ENCODE measurements at places on chromosomes 5 and 9. TPM values are rescaled to one million over a fixed set of nuclear protein-coding genes. Genes with fewer than 3 reads are reported as not detected.

PRLR gene
- not detected for total RNA-seq

OR1L1 gene
- total RNA-seq = not detected

C9orf43 gene
- 0.84 TPM for total RNA-seq

HTR1A gene
- total RNA-seq = not detected

SPATA31C1 gene
- total RNA-seq = not detected

NEUROG1 gene
- total RNA-seq = not detected

BTNL9 gene
- total RNA-seq = not detected

NFIL3 gene
- total RNA-seq = 68.6 TPM

RAPGEF1 gene
- total RNA-seq = 145 TPM

TRIM23 gene
- total RNA-seq = 7.8 TPM

RGMB gene
- 5.1 TPM for total RNA-seq

GRCh38 chr5:84478603-84479002 is 93.9 kb upstream of the EDIL3 start:
- no peak for DNase-seq
- H3K36me3 ChIP-seq = no peaks in the 10 kb centered on the region
- H3K27me3 ChIP-seq = no peaks in the 10 kb centered on the region
- H3K4me1 ChIP-seq = no peaks in the 10 kb centered on the region
- no peak overlapping the region for H3K4me3 ChIP-seq

GRCh38 chr9:84669288-84670137 is at the start of gene NTRK2:
Gene NTRK2, plus strand, starts transcription at chr9:84669729. Its CDS starts 1,020 bp downstream, at chr9:84670749.
- H3K36me3 ChIP-seq = no peaks in the 10 kb centered on the region
- no peak within 1 kb of the TSS for H3K4me3 ChIP-seq
- no peaks in the 10 kb centered on the region for H3K4me1 ChIP-seq
- peaks cover 5% of the 10 kb centered on the region for H3K27me3 ChIP-seq
- no peak within 1 kb of the TSS for H3K27ac ChIP-seq

DNA sequence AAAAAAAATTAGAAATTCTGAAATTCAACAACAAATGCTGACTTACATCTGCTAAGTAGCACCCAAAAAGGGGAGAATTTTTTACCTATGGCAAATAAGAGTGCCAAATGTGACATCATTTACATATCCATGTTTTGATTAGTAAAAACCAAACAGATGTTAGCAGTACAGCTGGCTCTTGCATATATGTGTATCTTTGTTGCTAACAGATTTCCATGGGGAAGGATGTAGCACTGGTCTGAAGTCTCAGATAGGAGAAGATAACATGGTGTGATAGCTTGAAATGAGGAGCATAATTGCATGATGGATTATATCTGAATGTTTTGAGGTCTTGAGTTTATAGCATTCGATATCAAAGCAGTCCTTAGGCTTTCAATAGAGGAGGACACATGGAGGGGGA is 17.5 kb downstream of the PIK3R1 start:
- H3K36me3 ChIP-seq = peaks cover 5% of the 10 kb centered on the region
- no peaks in the 10 kb centered on the region for H3K27me3 ChIP-seq
- DNase-seq = no peak
- H3K4me3 ChIP-seq = no peak overlapping the region
- H3K4me1 ChIP-seq = peaks cover 53% of the 10 kb centered on the region

GRCh38 chr5:123028222-123028621 is 8.3 kb downstream of the PPIC start:
- H3K27me3 ChIP-seq = no peaks in the 10 kb centered on the region
- H3K4me1 ChIP-seq = no peaks in the 10 kb centered on the region
- DNase-seq = no peak
- no peak overlapping the region for H3K27ac ChIP-seq
- no peaks in the 10 kb centered on the region for H3K36me3 ChIP-seq

- H3K27me3 ChIP-seq = no peaks in the 10 kb centered on the region
- H3K27ac ChIP-seq = no peak overlapping the region
- peaks cover 9% of the 10 kb centered on the region for H3K36me3 ChIP-seq
These were observed 44.7 kb downstream of the LRSAM1 start for GRCh38 chr9:127495884-127496555.

DNA sequence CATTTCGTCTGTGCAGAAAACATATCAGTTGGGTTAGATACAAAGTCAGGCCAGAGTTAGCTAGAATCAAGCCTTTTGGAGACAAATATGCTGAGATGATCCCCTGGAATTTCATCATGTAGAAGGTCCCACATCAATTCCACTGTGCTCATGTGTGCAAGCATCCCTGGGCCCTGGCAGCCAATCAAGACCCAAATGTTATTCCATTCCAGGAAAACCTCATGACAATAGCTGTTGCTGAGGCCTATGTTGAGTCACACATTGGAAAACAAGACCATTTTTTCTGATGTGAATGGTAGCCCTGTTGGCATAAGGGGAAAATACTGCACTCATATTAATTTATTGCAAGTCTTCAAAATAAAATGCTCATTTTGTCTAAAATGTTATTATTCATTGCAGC is 11.5 kb downstream of the SPOCK1 start:
- DNase-seq = no peak
- H3K4me3 ChIP-seq = no peak overlapping the region
- no peaks in the 10 kb centered on the region for H3K4me1 ChIP-seq
- H3K27ac ChIP-seq = no peak overlapping the region
- no peaks in the 10 kb centered on the region for H3K27me3 ChIP-seq

DNA sequence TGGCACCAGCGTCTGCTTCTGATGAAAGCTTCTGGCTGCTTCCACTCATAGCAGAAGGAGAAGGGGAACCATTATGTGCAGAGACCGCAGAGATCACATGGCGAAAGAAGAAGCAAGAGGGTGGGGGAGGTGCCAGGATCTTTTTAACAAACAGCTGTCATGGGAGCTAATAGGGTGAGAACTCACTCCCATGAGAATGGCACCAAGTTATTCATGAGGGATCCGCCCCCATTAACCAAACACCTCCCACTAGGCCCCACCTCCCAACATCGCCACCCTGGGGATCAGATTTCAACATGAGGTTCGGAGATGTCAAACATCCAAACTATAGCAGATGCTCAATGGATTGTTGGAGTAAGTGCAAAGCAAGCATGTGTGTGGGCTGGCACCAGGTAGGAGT is 125.8 kb upstream of the SLIT3 start:
- DNase-seq = no peak
- H3K27ac ChIP-seq = no peak overlapping the region
- no peaks in the 10 kb centered on the region for H3K36me3 ChIP-seq
- no peak overlapping the region for H3K4me3 ChIP-seq

GRCh38 chr5:120463991-120464626 is at the start of gene PRR16:
Gene PRR16, plus strand, starts transcription at chr5:120464300.
- H3K36me3 ChIP-seq = no peaks in the 10 kb centered on the region
- DNase-seq = no peak
- H3K27ac ChIP-seq = no peak within 1 kb of the TSS
- H3K27me3 ChIP-seq = peaks cover 4% of the 10 kb centered on the region

- H3K4me3 ChIP-seq = no peak overlapping the region
- no peaks in the 10 kb centered on the region for H3K4me1 ChIP-seq
- H3K27ac ChIP-seq = no peak overlapping the region
- no peak for DNase-seq
- H3K27me3 ChIP-seq = no peaks in the 10 kb centered on the region
These were observed 7.9 kb upstream of the INSYN2B start for GRCh38 chr5:169988206-169988605.

- no peaks in the 10 kb centered on the region for H3K4me1 ChIP-seq
- H3K27me3 ChIP-seq = peaks cover 41% of the 10 kb centered on the region
- no peak for DNase-seq
- H3K36me3 ChIP-seq = no peaks in the 10 kb centered on the region
- H3K4me3 ChIP-seq = peak overlapping the region; percentile 53
These were observed 863 bp upstream of the LIFR start for GRCh38 chr5:38557308-38557710.

- H3K36me3 ChIP-seq = no peaks in the 10 kb centered on the region
- no peak overlapping the region for H3K4me3 ChIP-seq
These were observed 70.4 kb downstream of the MVB12B start for GRCh38 chr9:126397056-126397455.

- H3K27me3 ChIP-seq = no peaks in the 10 kb centered on the region
- no peaks in the 10 kb centered on the region for H3K4me1 ChIP-seq
- DNase-seq = no peak
- no peaks in the 10 kb centered on the region for H3K36me3 ChIP-seq
- H3K27ac ChIP-seq = no peak overlapping the region
- no peak overlapping the region for H3K4me3 ChIP-seq
These were observed 65.3 kb downstream of the GADD45G start for GRCh38 chr9:89670114-89670513.

GRCh38 chr5:135120951-135121350 is 86.9 kb upstream of the PITX1 start:
- no peak overlapping the region for H3K4me3 ChIP-seq
- no peaks in the 10 kb centered on the region for H3K4me1 ChIP-seq
- no peak for DNase-seq

GRCh38 chr5:154397652-154398406 is 48.0 kb upstream of the SAP30L start:
- DNase-seq = no peak
- H3K27me3 ChIP-seq = no peaks in the 10 kb centered on the region
- H3K4me1 ChIP-seq = no peaks in the 10 kb centered on the region
- H3K4me3 ChIP-seq = no peak overlapping the region
- H3K36me3 ChIP-seq = no peaks in the 10 kb centered on the region

DNA sequence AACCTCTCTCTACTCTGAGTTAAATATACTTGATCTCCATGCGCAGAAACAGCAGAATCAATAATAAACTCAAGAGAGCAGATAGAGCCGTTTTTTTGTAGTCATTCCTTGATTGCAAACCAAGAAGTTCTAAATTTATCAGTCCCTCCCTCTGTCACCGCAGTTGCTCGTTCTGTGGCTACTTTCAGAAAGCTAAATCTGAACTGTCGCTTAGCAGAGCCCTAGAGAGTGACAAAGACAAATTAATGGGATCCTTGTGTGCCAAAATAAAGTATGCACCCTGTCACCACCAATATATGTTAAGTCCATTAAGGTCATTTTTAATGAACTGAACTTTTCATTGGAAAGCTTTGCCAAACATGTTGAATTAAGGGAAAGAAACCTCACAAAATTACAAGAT is 218.3 kb downstream of the ADAMTSL1 start:
- no peak for DNase-seq
- H3K4me3 ChIP-seq = no peak overlapping the region
- no peaks in the 10 kb centered on the region for H3K4me1 ChIP-seq
- no peaks in the 10 kb centered on the region for H3K36me3 ChIP-seq
- H3K27me3 ChIP-seq = no peaks in the 10 kb centered on the region

DNA sequence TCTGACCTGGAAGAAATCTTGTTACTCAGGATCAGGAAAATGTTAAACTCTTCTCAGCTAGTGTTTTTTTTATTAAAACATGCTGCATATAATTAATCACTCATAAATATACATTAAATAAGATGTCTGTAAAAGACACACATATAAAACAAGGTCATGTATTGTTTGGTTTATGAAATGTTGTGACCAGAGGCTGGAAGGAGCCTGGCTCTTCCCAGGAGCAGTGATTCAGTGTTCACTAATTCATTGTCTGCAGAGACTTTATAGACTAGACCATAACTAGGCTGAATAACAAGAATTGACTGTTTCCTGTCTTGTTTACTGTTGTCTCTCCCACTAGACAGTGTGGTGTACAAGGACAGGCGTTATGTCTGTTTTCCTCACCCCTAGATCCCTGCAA is 49.1 kb upstream of the ANKRD55 start:
- DNase-seq = no peak
- no peaks in the 10 kb centered on the region for H3K27me3 ChIP-seq

DNA sequence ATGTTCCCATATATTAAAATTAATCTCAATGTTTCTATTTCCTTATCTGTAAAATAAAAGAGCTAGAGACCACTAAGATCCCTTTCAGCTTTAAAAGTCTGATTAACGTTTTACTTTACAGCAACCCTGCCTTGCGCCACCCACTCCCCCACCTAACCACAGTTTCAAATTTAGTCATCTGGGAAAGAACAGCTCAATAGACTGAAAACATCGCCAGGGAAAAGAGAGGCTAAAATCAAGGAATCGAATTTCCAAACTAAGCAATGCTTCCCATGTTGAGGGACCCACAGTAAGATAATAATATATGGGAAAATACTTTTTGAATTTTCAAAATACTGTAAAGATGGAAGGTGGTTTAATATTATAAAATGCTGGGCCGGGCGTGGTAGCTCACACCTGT is 6.6 kb downstream of the SAXO1 start:
- no peaks in the 10 kb centered on the region for H3K36me3 ChIP-seq
- H3K4me1 ChIP-seq = no peaks in the 10 kb centered on the region
- H3K27me3 ChIP-seq = peaks cover 6% of the 10 kb centered on the region
- H3K4me3 ChIP-seq = no peak overlapping the region
- no peak overlapping the region for H3K27ac ChIP-seq

DNA sequence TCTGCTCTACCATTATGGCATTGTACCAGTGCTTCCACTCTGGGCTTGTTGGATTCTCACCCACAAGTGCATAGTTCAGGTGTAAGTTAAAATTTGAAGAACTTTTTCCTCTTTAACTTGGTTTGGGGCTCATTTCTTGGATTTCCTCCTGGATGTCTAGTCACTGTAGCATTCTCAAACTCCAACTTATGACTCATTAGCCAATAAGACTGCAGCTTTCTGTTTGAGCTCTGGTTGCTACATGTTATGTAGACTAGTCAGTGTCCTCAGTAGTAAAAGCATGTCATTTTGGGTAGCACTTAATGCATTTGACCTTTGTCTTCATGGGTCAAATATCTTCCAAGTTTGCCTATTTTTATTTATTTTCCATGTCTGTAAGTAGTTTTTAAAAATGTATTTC is 790.8 kb downstream of the BRINP1 start:
- H3K36me3 ChIP-seq = no peaks in the 10 kb centered on the region
- no peak overlapping the region for H3K27ac ChIP-seq
- H3K4me3 ChIP-seq = no peak overlapping the region

DNA sequence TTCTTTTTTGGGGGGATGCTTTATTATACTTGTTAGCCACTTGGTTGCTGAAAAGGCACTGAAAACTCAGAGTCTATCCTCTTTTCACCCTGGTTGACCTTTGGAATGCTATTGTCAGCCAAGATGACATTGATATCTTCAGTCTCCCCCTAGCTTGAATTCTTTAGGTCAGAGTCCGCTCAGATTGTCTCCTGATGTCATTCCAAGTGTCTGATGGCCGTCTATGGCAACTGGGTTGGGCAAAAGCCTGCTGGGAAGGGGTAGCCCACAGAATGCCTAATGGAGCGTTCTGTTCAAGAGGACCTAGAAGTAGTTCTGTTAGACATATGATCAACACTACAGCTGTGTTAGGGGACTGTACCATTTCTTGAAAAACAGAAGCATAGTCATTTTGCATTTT is 9.7 kb upstream of the MEF2C start:
- H3K27me3 ChIP-seq = no peaks in the 10 kb centered on the region
- no peak overlapping the region for H3K27ac ChIP-seq
- DNase-seq = no peak
- H3K4me1 ChIP-seq = no peaks in the 10 kb centered on the region

- H3K27me3 ChIP-seq = no peaks in the 10 kb centered on the region
- H3K36me3 ChIP-seq = no peaks in the 10 kb centered on the region
- DNase-seq = no peak
- peaks cover 18% of the 10 kb centered on the region for H3K4me1 ChIP-seq
These were observed 2.0 kb upstream of the MAP3K1 start for GRCh38 chr5:56813302-56813701.

GRCh38 chr5:1671351-1671750 is 128.3 kb downstream of the MRPL36 start:
- no peaks in the 10 kb centered on the region for H3K36me3 ChIP-seq
- H3K4me3 ChIP-seq = no peak overlapping the region
- peaks cover 5% of the 10 kb centered on the region for H3K4me1 ChIP-seq
- no peak for DNase-seq
- H3K27ac ChIP-seq = no peak overlapping the region
- H3K27me3 ChIP-seq = peaks cover 23% of the 10 kb centered on the region
